Caki2 (cell line): ENCODE measurements at places on chromosomes 2 and 18.

GRCh38 chr2:7878786-7879482 is 802.9 kb upstream of the ID2 start:
- DNase-seq: no peak

GRCh38 chr2:174395969-174396630 is 570 bp downstream of the SCRN3 start:
- DNase-seq: no peak

- no peak for DNase-seq
These were observed 126.5 kb downstream of the INO80D start for GRCh38 chr2:205959521-205959920.

DNA sequence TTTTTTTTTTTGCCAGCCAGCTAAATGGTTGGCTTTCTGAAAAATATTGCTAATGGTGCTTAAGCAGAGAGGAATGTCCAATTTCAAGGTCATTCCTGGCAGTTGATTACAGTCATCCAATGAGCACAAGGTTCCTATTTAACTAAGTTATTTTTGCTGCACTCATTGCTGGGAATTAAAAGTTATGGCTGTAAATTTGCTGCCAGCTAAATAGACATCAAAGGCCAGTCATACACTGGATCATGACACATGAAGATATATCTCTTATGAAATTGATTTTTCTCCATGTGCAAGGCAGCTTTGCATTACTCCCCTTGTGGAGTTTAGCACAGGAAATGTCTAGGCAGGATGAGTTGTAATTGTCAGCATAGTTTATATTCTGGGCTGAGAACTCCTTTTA is 1898.4 kb upstream of the CELF4 start:
- no peak for DNase-seq

- no peak for DNase-seq
These were observed 196.4 kb downstream of the UXS1 start for GRCh38 chr2:105997711-105998110.

GRCh38 chr18:61995618-61996017 is 102.8 kb upstream of the RNF152 start:
- DNase-seq: no peak

DNA sequence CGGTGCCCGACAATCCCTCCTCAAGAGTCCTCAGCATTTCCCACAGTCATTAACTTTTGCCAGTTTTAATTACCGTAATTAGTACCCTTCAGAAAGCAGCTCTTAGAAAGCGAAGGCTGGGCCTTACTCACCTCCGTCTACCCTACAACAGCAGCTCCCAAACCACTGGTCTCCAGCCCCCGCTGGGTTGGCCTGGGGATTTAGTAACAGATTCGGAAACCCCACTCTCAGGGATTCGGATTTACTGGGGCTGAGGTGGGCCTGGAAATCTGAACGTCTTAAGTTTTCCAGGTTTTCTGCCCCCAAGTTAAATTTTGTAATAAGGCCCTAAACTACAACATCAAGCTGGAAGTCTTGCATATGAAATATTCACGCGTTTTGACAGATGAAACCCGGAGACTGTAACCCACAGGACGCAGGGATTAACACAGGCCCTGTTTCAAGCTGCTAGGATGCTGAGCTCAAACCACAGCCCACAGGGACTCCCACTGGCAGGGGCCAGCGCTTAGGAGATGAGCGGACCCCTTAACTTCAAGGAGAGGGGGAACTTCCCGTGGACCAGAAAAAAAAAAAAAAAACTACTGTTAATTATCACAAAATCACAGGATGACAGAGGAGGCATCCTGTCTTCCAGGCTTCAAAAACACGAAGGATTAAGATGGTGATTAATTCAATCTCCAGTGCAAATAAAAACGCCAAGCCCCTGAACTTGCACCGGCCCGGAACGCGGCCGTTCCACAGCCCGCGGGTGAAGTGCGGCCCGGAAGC is 985 bp downstream of the ILKAP start:
- DNase-seq: no peak

- DNase-seq: no peak
These were observed 43.4 kb upstream of the AP1S3 start for GRCh38 chr2:223880796-223881195.

DNA sequence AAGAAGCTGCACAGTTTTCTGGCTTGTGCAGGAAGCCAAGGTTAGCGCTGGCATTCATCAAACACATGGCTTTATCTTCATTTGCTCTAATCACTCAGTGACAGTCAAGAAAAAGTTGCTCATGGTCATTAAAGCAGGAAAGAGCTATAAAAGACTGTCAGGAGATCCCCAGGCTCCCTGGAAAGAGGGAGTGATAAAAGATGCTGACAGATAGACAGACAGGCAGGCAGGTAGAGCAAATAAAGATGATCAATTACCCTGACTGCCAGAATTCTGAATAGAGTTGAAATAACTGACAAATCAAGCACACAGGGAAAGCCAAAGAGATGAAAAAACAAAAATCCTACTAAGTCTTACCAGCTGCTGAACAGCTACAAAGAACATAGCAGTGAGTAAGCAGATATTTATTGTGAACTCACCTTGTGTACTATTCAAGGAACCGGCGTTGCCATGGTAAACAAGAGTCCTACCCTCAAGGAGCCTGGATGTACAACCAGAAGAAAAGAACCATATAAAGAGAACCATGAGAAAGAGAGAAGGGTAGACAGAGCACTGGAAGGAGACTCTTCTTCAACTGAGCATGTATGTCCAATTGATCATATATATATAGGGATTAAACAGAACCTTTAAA is 68.0 kb downstream of the RNF152 start:
- DNase-seq: no peak

DNA sequence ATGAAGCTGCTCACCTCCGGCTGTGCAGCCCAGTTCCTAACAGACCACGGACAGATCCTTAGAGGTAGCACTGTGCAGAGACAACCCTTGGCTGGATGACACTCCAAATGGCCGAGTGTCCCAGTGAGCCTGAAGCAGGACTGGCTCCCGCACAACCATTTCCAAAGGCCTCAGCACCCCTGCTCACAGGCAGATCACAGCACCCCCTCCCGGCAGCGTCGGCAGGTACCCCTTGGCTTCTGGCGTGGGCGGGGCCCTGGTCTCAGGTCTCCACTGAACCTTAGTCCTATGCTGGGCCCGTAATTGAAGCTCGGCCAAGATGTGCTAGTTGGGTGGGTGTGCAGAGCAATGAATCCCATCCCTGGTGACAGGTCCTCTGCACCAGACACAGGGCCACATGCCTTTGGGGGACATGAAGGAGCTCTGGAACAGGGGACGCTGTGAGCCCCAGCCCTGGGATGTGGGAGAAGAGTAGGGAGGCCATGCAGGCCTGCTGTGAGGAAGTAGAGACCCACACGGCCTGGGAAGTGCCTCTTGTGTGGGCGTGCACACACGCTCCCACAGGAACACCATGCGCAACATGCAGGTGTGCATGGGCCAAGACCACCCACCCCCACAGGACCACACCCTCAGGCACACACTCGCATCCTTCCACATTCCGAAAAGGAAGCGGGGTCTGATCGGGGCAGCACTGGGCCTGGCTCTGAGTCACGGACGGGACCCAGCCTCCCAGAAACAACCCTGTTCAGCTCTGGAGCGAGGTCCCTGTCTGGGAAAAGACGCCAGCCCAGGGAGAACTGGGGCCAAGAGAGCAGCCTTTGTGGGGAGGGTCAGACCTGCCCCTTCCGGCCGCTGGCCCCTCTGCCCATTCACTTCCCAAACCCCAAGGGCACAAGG is 2.8 kb downstream of the DUSP2 start:
- DNase-seq: no peak

DNA sequence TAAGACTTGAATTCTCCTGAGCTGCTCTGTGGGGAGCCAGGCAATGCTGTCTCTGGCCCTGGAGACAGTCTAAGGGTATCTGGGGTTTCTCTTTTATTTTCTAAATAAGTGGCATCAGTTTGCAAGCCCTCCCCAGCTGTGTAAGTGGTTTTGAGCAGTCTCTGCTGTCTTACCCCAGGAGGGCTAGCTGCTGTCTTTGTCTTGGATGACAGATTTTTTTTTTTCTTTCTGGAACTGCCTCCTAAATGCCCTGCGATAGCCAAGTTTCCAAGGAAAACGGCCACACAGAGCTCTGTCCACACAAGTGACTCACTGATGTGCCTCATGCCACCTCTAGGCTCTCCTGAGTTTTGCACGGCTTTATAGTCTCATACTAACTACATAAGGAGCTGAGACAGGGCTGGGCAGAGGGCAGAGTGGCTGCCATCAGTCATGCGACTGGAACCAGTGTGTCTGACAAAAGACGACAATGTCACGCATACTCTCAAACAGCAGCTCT is 37.2 kb upstream of the THOC1 start:
- no peak for DNase-seq

DNA sequence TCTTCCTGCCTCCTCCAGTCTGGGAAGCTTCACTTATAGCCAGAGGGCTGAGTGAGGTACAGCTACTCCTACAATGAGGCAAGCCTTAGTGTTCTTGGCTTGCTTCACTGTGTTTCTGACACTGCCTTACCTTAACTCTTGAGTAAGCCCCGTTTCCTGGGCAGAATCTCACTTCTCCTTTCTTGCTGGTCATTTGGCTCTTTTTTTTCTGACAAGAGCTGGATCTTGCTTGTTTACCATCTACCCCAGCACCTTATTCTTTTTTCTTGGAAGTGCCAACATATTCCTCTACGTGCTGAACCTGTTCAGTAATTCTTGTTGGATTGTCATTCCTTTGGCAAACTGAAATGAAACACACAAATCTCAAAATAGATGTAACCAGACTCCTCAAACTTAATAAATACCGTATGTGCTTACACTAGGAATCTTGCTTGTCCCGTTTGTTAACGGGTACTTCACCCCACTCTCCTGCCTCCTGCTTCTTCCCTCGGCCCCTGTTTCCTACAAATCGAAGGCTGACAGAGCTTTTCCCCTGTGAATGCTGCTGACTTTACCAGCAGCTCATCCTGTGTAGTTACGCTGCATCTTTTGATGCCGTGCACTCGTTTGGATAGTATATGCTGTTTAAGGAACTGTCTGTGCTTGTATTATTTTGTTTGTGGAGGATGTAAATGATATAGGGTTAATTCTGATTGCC is 132.2 kb downstream of the FMNL2 start:
- DNase-seq: no peak

DNA sequence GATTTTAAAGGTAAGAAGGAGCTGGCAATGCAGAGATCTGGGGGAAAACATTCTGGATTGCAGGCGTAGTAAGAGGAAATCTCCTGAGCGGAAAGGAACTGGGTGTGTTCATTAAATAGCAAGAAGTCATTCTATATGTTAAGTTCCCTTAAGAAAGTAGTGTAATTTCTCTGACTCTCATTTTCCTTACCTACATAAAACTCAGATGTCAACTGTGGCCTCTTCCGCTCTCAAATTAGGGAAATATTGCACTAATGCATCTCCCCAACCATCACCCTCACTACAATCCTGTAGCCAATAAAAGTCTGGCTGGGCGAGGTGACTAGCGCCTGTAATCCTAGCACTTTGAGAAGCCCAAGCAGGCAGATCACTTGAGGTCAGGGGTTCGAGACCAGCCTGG is 89.0 kb upstream of the CDC42EP3 start:
- no peak for DNase-seq

DNA sequence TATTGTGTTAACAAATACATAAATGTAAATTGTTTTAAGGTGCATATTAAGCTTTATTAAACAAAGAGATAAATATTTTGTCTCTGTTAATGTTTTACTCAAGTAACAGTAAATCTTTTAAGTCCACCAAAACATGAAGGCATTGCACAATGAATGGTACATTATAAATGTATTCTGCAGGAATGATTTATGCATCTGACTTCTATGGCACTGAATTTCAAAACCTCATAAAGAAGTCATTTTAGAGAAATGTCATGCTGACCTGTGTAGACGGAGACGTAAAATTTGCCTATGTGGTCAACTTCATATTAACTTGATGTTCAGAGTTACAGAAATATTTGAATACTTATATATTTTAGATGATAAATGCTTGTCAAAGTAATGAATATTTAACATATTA is 194.7 kb downstream of the BABAM2 start:
- no peak for DNase-seq

DNA sequence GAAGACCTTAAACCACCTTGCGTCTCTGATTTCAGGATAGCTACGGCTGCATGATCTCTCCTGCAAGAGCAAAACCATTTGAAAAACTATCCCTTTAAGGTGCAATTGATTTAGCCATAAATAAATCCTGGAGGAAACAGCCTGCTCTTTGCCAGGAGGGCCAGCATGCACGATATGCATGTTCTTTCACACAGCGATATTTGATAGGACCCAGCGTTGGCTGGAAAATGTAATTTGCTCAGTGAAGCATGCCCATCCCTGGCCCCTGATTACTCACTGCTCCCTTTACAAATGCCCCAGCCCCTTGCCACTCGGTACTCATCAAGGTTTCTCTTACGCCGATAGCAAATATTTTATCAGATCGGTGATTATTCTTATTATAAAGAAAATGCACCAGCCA is 315.4 kb downstream of the CDH2 start:
- DNase-seq: no peak

- no peak for DNase-seq
These were observed 1.5 kb upstream of the OST4 start for GRCh38 chr2:27072920-27073319.

GRCh38 chr2:66525606-66526005 is 90.7 kb downstream of the MEIS1 start:
- no peak for DNase-seq

- DNase-seq: no peak
These were observed 110.7 kb downstream of the GALNT14 start for GRCh38 chr2:31027549-31027948.

GRCh38 chr2:205477016-205477705 is 205.1 kb upstream of the NRP2 start:
- DNase-seq: no peak

- DNase-seq: no peak
These were observed 8.6 kb downstream of the SH3BP4 start for GRCh38 chr2:234960175-234961088.

DNA sequence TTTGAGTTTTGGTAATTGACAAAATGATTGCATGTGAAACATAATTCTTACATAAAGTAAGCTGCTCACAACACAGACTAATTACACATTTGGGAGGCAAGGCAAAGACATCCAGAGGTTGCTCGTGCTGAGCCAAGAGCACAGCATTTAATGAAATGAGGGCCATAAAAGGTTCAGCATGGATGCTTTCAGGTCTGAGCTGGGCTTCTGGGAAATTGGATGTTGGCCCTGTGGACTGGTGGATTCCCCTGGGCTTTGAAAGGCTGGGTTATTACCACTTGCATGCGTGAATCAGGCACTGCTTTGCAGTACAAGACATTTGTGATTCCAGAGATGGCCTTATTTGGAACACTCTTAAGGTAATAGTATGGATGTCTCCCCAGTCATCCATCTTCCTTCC is 533.5 kb upstream of the NRP2 start:
- DNase-seq: no peak

GRCh38 chr2:190670182-190670946 is 21.5 kb downstream of the NAB1 start:
- no peak for DNase-seq
